ENCODE measurements at places on chromosomes 7 and 10. TPM values are rescaled to one million over a fixed set of nuclear protein-coding genes. Genes with fewer than 3 reads are reported as not detected.

DNA sequence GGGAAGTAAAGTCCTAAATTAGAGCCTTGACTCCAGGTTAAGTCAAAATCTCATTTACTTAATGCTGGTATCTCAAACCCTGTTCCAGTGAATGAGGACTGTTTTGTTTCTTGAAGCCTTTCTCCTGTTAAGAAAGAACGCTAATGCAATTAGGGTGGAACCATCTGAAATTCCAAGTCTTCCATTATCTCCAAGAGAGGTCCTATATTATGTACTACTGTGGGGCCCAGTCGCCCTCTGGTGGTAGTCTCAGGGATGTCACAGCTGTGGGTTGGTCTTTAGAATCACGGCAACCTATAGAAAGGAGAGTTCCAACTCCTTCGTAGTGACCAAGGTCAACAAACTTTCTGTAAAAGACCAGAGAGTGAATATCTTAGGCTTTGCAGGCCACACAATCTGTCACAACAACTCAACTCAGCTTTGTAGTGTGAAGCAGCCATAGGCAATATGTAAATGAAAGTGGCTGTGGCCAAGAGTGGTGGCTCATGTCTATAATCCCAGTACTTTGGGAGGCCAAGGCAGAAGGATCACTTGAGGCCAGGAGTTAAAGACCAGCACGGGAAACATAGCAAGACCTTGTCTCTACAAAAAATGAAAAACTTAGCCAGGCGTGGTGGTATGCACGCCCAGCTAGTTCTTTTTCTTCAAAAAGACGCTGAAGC, 9.3 kb downstream of the RPP38 start:
- peak; percentile 85 for DNase-seq

DNA sequence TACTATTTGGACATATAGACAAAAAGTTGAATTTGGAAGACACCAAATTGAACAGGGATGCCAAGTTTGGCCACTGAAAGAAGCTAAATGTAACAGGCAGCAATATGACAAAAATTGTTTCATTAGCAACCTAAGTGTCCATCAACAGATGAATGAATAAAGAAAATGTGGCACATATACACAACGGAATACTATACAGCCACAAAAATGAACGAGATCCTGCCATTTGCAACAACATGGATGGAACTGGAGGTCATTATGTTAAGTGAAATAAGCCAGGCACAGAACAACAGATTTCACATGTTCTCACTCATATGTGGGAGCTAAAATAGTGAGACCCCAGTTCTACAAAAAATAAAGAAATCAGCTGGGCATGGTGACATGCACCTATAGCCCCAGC, 43.8 kb downstream of the NEBL start:
- DNase-seq, result no peak

DNA sequence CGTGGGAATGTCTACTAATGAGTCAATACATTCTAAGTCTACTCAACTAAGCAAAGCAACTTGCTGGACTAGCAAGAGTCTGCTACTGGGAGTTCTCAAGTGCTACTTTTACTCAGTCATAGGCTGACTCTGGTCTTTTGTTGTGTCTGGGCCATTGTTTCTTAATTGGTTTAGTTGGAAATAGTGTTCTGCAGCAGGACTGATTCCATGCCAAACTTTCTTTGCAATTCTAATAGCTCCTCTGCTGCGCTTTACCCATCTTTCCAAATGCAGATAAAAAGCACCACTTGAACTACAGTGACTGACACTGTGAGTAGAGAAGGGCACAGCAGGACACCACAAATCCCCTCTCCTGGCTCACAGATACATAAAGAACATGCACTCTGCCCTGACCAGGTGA, 125.7 kb downstream of the CD36 start:
- no peak for DNase-seq

- no peak for DNase-seq
Measured at GRCh38 chr7:155459700-155460461, 2.0 kb downstream of the EN2 start.

- DNase-seq, result peak; percentile 85
Measured at GRCh38 chr7:31744294-31744874, 57.4 kb downstream of the PPP1R17 start.

- DNase-seq, result no peak
Measured at GRCh38 chr10:73585327-73585726, 5.8 kb downstream of the USP54 start.

- DNase-seq, result peak; percentile 57
Measured at GRCh38 chr10:125084191-125084613, 76.2 kb downstream of the CTBP2 start.

GRCh38 chr10:26222563-26222962, 6.0 kb downstream of the GAD2 start:
- no peak for DNase-seq

GRCh38 chr7:156897673-156898072, 4.7 kb upstream of the LMBR1 start:
- DNase-seq, result no peak

DNA sequence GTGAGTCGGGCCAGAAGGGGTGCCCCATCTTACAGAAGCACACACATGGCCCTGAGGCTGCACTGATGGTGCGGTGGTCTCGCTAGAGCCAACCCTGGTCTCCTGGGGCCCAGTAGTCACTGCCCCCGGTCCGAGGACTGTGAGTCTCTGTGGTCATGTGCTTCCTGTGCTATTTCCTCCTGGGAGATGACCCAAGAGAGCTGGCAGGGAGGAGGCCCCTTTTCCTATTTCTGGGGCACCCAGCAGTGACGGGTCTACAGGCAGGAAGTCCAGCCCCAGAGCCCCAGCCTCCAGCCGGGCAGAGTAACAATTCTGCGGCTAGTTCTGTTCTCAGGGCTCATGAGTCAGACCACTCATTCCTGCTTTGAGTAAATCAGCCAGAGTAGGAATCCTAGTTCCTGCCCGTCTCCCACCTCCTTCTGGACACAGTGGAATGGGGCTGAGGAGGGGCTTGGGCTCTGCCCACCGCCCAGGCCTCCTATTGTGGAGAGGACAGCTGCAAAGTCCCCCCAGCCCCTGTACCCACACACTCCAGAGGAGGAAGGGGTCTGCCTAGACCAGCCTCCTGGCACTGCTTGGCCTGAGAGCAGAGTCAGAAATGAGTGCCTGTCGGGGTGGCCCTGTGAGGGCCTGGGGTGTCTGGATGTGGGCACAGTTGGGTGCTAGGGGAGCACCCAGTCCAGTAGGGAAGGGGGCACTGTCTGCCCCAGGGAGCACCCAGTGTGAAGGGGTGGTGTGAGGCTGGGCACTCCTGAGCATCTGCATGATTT, 80.5 kb upstream of the PPIF start:
- peak; percentile 67 for DNase-seq

DNA sequence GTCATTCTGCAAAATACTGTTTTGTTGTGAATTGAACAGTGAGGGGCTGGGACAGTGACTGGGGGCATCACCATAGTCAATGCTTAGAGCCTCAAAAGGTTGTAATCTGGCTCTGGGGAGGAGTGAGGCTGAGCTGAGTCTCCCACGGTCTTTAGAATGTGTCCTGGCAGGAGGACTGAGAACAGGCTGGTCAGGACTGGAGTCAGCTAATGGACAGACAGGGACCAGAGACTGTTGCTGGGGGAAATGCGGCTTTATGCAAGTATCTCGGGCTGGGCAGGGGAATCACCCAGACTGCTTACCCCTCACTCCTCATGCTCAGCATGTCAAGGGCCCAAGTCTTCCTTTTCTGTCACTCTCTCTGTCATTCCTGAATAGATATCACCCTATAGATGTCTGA, 346.5 kb downstream of the TYW1 start:
- no peak for DNase-seq

GRCh38 chr7:115911465-115911864, 119.1 kb downstream of the TFEC start:
- DNase-seq, result no peak

- DNase-seq, result no peak
Measured at GRCh38 chr7:78516450-78516849, 717.9 kb downstream of the PHTF2 start.

GRCh38 chr10:28668363-28669226, 8.7 kb upstream of the BAMBI start:
- peak; percentile 81 for DNase-seq

- DNase-seq, result no peak
Measured at GRCh38 chr10:85319826-85320225, 991.4 kb downstream of the CCSER2 start.

DNA sequence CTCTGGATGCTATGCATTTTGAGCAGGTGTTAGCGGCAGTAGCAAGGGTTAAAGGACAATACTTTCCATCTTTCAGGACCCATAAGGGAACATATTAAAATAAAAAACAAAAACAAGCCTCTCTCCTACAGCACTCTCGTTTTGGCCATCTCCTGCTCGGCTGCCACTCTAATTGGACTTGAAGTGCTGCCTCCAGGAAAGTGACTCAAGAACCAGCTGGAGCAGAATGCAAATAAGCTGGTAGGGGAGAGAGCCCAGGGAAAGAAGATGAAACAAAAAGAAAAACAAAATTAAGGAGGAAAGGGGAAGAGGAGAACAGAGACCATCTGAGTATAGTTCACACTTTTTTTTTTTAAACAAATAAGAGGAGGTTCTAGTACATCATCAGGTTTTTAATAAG, 65.6 kb downstream of the HBP1 start:
- DNase-seq, result no peak

DNA sequence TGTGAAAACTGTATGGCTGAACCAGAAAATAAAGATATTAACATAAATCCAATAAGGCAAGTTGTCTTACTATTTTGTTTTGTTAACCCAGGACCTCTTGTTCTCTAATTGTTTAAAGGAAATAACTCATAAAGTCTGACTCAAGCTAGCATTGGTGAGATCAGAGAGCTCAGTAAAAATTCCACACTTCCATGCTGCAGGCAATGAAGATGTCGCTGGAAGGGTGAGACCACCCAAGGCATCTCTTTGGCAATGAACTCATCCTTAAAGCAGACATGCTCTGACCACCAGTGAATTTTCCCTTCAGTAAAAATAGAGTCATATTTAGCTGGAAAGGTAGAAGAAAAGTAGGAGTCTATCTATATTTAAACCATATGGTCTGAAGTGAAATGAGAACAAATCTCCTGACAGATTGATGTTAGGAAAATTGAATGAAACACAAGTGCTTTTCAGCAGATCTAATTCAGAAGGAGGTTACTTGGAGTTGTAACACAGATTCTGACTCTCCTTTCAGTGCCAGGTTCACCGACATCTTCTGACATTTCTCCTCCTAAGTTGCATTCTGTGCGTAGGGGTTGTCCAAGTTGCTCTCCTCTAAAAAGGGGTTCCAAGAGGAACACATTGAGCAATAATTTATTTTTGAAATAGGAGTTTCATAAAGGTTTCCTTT, 32.8 kb upstream of the VIPR2 start:
- no peak for DNase-seq

- DNase-seq, result no peak
Measured at GRCh38 chr10:68800211-68800610, 27.1 kb upstream of the STOX1 start.

- DNase-seq, result no peak
Measured at GRCh38 chr10:43284341-43284910, 17.6 kb upstream of the RASGEF1A start.

GRCh38 chr10:3139216-3139910, 33.2 kb downstream of the PITRM1 start:
- no peak for DNase-seq

DNA sequence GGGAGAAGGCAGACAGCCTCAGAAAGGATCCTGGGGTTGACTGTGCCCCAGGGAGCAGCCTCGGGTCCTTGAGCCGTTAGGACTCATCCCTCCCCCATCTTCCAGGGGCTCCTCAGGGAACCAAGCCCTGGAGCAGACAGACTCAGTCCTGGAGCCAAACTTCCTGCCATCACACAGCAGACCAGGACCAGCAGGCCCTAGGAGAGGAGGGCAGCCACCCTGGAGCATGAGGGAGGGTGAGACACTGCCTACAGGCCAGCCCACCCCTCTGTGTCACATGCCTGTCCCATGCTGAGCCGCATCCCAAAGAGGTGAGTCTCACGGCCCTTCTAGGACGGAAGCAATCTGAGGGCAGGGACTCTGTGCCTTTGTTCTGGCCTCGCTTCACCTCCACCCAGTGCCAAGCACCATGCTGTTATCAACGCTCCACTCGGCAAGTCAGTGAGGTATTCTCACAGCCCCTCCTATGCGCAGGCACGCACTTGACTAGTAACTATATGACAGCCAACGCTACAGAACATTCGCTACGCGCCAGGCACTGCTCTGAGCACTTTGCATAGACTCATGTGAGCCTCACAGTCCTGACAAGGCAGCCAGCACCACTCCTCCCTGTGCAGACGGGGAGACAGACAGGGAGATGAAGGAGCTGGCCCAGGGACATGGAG, 19.1 kb downstream of the MAD1L1 start:
- no peak for DNase-seq

DNA sequence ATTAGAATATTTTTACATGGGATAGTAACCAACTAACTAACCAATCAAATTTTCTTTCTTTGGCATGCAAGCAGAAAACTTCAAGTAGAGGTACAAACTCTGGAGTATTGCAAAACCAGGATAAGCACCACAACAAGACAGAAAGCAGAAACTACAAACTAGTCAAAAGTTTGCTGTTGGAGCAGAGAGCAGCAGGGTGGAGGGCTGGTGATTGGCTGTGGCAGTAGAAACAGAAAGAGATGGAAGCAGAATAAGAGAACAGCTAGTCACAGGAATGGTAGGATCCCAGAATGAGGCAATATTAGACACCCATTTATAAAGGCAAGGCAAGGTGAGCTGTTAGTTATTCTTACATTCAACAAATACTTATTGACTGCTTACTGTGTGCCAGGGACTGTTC, 6.8 kb upstream of the MACC1 start:
- no peak for DNase-seq

DNA sequence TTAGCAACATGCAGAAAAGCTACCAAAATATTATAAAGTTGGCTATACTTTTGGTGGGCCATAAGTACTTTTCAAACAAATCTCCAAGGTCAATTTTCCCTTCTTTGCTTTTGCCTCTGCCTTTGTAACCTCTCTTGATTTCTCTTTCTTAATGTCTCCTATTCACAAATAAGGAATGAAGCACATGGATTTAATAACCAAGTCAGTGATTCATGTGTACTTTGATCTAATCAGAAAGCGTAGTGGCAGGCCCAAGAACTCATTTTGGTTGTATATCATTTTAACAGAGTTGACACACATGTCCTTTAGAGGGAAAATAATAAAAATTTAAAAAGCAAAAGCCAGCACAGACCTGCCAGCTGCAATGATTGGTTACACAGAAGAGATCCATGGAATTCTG, 93.7 kb downstream of the FZD1 start:
- DNase-seq, result no peak

- DNase-seq, result peak; percentile 12
Measured at GRCh38 chr7:68564306-68565135, 1033.8 kb upstream of the AUTS2 start.

- no peak for DNase-seq
Measured at GRCh38 chr7:155352076-155352752, 54.5 kb downstream of the INSIG1 start.

GRCh38 chr10:94320285-94320914, 42.3 kb downstream of the NOC3L start:
- DNase-seq, result peak; percentile 74

GRCh38 chr7:343227-343822, 53.4 kb downstream of the FOXL3 start:
- DNase-seq, result peak; percentile 65

GRCh38 chr7:95817866-95818640, 45.7 kb downstream of the DYNC1I1 start:
- no peak for DNase-seq

- DNase-seq, result no peak
Measured at GRCh38 chr7:134933460-134934068, 52.7 kb upstream of the AGBL3 start.

WEE2 gene
- not detected for total RNA-seq

TMEM229A gene
- total RNA-seq, result 0.29 TPM

NPVF gene
- total RNA-seq, result not detected

FXYD4 gene
- not detected for total RNA-seq

OR6V1 gene
- not detected for total RNA-seq

CPA4 gene
- total RNA-seq, result not detected

ADRA2A gene
- 4.9 TPM for total RNA-seq

FZD1 gene
- total RNA-seq, result 1.8 TPM

SPAM1 gene
- not detected for total RNA-seq

Data from stomach (tissue), 19 donors.